ENCODE measurements at places on chromosomes 1 and 21.
A peak's percentile ranks its signal among the peaks of the same experiment; 100 is the strongest.

GRCh38 chr1:109654519-109654918, 1.4 kb upstream of the GSTM4 start:
- no peak for DNase-seq

DNA sequence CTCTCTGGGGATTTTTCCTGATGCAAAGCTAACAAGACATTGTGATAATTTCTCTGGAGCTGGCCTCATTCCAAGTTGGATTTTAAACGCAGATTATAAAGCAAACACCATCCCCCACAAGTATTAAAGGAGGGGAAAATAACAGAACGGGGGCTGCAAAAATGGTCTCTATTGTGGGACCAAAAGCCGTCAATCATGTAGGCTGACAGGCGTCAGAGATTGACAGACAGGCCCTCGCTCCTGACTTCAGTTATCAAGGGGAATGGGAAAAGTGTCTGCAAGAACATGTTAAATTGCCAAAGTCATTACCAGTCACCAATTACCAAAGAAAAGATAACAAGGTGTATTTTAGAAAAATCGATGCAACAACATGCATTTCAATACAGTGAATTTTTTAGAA, 307.4 kb upstream of the POU3F1 start:
- no peak for DNase-seq

GRCh38 chr1:25197235-25197975, 34.9 kb downstream of the SYF2 start:
- no peak for DNase-seq

- peak; percentile 63 for DNase-seq
Measured at GRCh38 chr21:33899199-33899598, 16.4 kb downstream of the ATP5PO start.

- no peak for DNase-seq
Measured at GRCh38 chr1:101506541-101507164, 269.8 kb downstream of the S1PR1 start.

- no peak for DNase-seq
Measured at GRCh38 chr1:237013608-237014007, 9.4 kb upstream of the MT1HL1 start.

DNA sequence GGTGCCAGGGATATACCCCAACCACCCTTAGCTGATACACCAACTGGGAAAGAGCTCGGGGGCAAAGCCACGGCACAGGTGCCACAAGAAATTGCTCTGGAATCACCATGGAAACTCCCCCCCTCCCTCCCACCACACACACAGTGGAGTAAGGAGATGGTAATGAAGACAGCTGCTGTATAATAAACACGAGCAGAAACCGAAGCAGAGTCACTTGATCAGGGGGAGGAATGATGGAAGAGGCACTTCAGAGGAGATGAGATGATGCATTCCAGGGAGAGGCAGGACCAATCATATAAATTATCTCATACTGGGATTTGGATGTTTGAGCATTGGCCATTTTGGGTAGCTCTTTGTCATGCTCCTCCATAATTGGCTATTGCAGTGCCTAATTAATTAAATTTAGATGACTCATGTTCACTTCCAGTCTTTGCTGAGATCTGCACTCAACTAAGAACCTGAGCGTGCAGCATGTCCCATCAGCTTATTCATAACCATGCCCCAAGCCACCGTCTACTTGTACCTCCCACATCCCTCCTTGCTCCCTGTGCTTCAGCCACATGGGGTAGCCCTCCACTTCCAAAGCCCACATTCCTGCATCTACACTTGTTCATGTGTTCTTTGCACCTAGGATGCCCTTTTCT, 189.5 kb downstream of the ZSCAN20 start:
- no peak for DNase-seq

DNA sequence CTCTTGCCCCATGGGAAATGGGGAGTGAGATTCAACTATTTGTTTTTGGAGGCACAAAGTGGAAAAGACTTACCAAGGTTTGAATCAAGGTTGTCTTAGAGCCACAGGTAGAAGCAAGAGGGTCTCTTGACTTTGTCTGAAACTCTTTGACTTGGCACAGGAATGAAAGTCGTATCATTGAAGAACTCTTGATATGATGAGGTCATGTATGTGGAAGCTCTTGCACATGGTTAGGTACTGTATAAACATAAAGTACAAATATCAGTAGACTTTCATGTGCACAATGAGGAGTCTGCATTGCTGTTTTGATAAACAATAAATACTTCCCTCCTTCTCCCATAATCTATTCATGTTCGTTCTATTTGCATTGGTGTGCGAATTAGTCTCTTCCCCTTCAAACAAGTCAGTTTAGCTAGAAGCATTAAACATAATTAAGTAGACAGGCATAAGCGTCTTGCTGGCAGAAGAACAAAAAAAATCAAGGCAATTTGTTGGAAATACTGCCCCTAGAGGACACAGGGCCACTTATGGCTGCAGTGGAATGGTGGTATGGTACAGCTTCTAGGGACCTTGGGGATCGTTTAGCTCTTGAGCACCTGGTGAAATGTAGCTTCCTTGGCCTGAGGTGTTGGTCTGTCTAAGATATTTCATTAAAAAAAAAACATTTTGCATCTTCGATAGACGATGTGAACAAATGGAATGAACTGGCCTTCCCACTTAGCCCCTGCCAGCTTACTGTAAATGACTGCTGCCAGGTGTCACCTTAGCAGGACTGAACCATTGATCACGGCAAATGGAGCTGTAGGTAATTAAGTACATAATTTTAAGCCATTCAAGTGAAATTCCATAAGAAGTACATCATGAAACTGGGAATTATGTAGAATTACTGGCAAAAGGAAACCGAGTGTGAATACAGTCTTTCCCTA, 218.0 kb upstream of the GALNT2 start:
- no peak for DNase-seq

DNA sequence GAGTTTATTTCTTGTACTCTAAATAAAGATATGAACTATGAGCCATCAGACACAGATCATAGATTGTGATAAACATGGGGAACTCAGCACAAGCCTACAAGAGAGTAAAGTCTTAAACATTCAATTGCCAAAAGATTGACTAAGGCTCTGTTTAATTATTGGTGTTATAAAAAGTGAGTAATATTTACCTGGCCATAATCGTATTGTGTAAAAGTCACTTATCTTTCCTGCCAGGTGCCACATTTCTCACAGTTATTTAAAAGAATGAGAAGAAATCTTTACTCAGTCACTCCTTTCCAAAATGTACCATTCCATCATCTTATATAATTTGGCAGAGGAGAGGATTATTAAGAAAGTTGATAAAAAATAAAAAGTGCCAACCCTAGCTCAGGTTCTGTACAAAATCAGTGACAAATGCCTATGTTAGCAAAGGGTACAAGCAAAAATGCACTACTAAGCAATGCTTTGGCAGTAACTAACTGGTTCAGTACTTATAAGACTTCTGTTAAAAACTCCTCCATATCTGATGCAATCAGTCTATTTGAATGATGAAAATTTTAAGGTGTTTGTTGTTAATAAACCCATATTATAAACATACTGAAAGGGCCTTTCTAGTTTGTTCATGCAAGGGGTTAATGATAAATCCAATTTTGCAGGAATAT, 5.8 kb upstream of the NR5A2 start:
- DNase-seq, result no peak

- DNase-seq, result no peak
Measured at GRCh38 chr1:36087233-36088123, 1.2 kb upstream of the ADPRS start.

GRCh38 chr1:229508823-229509337, 739 bp upstream of the NUP133 start:
- DNase-seq, result no peak

DNA sequence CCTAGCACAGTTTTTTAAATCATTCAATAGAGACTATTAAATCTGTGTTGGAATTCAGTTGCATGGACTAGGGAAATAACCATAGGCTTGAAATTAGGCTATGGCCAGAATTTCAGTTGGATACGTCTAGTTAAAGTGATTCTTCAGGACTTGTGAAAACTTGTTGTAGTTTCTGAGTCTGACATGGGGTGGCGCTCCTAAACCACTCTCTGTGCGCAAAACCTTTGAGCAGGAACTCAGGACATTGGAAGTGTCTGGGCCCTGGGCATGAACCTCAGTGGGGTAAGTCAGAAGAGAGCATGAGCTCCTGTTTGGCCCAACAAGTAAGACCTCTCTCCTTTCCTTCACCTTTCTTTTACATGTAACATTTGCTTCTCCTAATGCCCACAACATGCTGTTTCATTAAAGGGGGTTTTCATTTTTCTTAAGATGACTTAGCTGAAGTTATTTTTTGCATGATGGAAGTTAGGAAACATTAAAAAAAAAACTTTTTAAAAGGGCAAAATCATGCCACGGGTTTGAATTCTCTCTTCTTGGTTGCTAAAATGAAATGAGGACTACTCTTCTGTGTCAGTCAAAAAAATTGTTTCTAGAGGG, 17.1 kb upstream of the CCDC190 start:
- DNase-seq, result peak; percentile 63

GRCh38 chr1:246078126-246078887, 428.8 kb downstream of the SMYD3 start:
- DNase-seq, result no peak
